ENCODE measurements at places on chromosomes 2 and 18. TPM values are rescaled to one million over a fixed set of nuclear protein-coding genes. Genes with fewer than 3 reads are reported as not detected.

DNA sequence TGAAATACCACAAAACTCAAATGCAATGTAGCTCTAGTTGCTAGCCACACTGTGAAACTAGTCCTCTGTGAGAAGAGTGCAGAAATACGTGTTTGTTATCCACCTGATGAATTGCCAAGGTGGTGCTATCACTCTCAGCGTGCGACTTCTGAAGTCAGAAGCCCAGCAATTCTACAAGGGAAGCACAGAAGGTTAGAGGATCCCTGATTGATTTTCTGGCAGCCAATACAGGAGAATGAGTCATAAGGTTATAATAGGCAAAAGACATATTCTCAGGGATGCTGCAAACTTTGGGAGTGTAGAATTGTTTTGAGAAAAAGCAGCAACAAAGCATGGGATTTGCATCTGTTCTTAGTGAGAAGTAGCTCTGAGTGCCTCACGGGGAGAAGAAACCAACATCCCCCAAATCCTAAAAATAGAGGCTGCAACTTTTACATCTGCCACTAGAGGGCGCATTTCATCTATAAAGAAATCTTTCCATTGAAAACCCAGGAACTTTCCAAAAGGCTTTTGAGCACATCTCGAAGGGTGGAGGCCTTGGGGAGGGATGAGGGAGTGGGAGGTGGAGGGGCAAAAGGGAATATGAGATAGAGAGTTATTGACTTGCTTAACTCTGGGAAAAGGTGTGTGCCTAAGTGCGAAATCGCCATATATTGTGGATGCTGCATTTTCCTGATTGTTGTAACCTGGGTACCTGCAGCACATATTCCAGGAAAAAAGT lies 78.0 kb downstream of the TMEM182 start:
- peak; percentile 36 for DNase-seq

The SUCLG1 gene
- polyA plus RNA-seq = 89.7 TPM

GRCh38 chr2:70527447-70528080 lies 26.1 kb downstream of the TGFA start:
- no peak for DNase-seq

- no peak for DNase-seq
These were observed 27.8 kb downstream of the GALNT14 start for GRCh38 chr2:31110431-31110830.

The TRIM43 gene
- polyA plus RNA-seq = not detected

DNA sequence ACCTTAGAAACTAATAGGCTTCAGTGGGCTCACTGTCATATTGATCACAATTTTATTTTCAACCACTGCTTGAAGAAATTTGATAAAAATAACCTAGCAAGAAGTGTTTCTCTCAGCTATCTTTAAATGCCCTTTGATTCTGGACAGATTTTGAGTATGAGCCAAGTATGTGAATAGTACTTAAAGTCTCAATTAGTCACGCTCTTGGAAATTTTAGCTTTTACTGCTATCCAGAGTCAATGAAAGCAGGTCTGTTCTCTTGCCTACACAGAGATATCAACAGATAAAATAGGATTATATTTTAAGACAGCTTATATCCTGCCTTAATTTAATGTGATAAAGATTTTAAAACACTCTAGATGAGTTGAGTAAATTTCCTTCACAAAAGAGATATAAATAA lies 337.3 kb downstream of the CBLN2 start:
- DNase-seq = no peak

GRCh38 chr2:54050445-54050844 lies 65.0 kb upstream of the ACYP2 start:
- DNase-seq = no peak

DNA sequence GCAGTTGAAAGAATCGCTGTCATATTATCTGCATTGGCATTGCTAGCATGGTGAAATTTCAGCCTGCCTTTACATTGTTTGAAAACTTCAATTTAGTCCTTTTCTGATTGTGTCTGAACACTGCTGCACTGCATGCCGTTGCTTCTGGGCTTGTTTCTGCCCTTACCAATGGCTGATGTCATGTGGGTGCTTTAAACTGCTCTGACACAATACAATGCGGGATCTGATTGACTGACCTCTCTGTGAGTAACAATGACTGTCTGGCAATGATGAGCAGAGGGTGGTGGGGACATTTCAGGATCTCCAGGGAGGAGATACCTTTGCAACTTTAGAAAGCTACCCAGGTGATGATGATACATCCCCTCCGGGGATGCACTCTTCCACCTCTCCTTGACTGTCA lies 119.5 kb upstream of the ZBTB14 start:
- no peak for DNase-seq
